ENCODE measurements at places on chromosomes 11 and 22. TPM values are rescaled to one million over a fixed set of nuclear protein-coding genes. Genes with fewer than 3 reads are reported as not detected.

Gene EIF3F
- total RNA-seq = 287 TPM

Gene PHLDA2
- 12.3 TPM for total RNA-seq

Gene FAT3
- not detected for total RNA-seq

Gene OR8G1
- not detected for total RNA-seq

Gene GPHA2
- 0.81 TPM for total RNA-seq

Gene SLC22A12
- not detected for total RNA-seq

Gene LYVE1
- total RNA-seq = not detected

Gene SLC37A2
- 1.0 TPM for total RNA-seq

Gene GLB1L3
- 13.0 TPM for total RNA-seq

Gene CASP5
- not detected for total RNA-seq

Gene ELFN2
- 0.62 TPM for total RNA-seq

DNA sequence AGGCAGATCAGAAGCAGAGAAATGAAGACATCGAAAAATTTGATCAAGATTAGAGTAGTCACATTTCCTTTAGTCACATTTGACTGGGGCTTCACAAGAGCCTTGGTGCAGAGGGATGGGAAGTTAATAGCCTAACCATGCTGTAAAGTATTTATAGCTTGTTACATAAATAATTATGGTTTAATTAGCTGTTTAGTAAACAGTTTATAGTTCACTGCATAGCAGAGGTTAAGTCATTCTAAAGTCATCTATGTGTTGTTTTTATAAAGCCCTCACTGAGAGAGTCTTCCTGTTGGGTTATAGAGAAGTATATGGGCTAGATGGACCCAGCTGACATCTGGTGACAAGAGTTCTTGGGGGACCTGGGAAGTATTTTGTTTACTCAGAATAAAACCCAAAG lies 47.1 kb downstream of the INSC start:
- DNase-seq = no peak

GRCh38 chr22:18933914-18934313 lies 2.2 kb downstream of the PRODH start:
- no peak for DNase-seq

GRCh38 chr11:129785383-129786111 lies 30.1 kb upstream of the TMEM45B start:
- DNase-seq = no peak

- no peak for DNase-seq
Measured at GRCh38 chr11:6417907-6418556, 862 bp downstream of the APBB1 start.

- no peak for DNase-seq
Measured at GRCh38 chr11:94017446-94017845, 3.7 kb upstream of the HEPHL1 start.

GRCh38 chr11:10382518-10382917 lies 72.5 kb upstream of the AMPD3 start:
- DNase-seq = no peak

GRCh38 chr22:24578355-24579257 lies 14.3 kb downstream of the LRRC75B start:
- no peak for DNase-seq

GRCh38 chr22:42807185-42807584 lies 49.9 kb downstream of the ARFGAP3 start:
- DNase-seq = no peak

DNA sequence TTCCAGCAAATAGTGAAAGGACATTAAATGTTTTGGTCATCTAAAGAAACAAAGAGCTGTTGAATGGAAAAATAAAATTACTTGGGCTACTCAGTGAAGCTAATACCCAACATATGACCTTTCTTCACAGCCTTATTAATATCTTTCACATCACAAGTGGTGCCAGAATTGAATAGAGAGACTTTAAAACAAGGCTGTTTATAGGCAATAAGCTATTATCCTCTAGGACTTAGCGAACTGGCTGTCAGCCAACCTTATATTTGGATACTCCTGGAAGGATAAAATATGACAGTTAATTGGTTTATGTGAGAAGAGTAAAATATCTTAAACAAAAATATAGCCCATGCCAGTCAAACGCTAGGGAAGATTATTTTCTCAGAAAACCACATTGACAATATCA lies 225.5 kb upstream of the BLID start:
- no peak for DNase-seq

DNA sequence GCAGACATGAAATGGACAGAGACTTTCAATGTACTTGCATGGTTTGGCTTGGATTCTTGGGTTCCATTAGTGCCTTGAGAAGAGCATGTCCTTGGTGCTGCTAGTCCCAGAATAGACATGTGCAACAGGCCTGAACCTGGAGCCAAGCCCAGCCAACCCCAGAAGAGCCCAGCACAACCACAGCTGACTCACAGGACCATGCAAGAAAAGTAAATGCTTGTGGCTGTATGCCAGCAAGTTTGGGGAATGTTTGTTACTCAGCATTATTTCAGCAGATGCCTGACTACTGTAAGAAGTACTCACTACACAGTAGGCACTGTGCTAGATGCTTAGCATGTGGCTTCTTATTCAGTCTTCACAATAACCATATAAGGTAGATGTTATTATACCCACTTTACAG lies 39.2 kb upstream of the HMGXB4 start:
- DNase-seq = no peak

DNA sequence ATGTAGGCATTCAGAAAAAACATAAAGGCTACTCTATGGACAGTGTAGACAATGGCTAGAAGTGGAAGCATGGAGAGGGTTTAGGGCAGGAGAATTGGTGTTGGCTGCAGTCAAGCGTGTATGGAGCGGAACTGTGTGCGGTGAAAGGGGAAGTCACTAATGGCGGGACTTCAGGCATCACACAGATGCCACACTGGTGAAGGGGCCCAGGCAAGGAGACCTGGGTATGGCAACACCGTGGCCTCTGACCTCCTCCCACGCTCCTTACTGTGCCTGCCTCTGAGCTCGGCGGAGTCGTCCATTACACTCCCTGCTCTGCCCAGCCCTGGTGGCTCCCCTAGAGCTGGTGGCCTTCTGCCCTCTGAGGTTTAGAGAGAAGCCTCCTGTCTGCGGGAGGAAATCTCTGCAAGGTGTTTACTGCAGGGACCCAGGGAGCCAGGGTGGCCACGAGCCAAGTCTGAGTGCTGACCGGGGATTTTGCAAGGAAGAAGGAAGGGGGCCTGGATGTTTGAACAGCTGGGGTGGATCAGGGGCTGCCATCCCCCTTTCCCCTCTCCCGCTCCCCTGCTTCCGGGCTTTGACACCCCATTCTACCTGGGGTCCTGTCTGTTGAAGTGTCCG lies 75.1 kb upstream of the TSPAN18 start:
- no peak for DNase-seq

- DNase-seq = no peak
Measured at GRCh38 chr11:30938171-30938570, 352.0 kb upstream of the MPPED2 start.

GRCh38 chr11:123084454-123084853 lies 22.5 kb upstream of the HSPA8 start:
- DNase-seq = no peak

DNA sequence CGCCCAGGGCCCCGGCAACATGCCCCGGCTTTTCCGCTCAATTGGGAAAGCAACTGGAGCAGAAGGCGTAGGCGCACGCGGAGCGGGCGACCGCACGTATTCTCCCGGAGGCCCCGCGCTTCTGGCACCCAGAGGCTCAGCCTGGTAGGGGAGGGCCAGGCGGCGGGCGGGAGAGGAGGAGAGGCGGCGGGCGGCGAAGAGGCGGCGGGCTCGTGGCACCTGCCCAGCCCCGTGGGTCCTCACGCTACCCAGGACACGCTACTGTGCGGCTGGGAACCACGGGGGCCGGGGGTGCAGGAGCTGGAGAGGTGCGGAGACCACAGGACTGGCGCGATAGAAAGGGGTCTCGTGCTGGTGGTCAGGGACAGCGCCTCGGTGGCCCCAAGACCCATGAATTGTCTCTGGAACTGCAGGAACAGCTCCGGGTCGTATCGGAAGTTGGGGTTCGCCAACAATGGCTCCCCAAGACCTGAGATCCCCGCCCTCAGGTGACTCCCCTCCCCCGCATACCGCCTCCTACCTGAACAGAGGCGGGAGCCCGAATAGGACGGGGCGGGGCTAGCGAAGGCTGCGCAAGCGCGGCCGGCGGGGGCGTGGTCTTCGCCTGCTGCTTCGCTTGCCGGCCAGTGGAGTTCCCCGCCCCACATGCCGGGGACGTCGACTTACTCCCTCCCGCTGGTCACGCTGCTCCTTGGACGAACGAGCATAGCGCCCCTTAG lies at the start of gene SLC37A4:
SLC37A4 (minus strand) TSS at position 549 of the 719 bp plus-strand sequence.
- peak; percentile 99 for DNase-seq

DNA sequence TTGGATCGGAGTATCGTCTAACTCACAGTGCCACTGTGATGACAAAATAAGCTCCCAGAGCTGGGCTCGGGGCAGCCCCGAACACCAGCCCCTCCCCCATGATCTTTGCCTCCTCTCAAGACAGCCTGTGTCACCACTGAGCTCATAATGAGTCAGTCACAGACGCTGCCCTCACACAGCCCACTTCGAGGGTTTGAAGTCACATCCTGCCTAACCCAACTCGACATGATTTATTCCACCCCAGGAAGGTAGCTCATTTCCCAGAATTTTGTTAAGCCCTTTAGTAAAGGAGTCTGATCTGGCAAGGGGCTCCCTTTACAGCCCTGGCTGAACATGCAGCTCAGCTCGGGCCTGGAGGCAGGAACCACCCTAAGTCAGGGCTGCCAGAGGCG lies 22.8 kb downstream of the MYH9 start:
- DNase-seq = peak; percentile 91

DNA sequence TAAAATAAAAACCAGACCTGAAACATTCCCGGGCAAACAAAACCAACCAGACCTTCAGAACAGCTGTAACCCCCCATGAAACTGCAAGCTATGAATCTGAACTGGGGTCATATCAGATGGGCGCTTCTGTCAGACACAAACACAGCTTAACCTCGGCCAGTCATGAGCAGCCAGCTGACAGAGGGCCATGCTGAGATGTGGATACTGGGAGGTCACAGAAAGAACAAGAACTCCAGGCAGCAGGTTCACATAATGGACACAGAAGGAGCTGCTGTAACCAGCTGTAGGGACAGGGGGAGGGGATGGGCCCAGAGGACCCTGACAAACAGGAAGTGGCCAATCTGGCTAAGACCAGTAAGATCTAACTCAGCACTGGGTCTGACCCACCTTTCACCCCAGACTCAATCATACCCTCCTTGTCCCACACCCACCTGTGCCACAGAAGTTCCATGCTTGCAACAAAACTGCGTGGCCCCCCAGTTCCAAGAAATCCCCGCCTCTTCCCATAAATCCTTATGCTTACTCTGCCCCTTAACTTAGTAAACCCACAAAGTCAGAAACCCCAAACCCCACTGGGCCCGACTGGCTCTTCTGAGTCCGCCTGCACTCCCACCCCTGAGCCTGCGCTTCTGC lies 4.0 kb downstream of the APOL4 start:
- peak; percentile 40 for DNase-seq

DNA sequence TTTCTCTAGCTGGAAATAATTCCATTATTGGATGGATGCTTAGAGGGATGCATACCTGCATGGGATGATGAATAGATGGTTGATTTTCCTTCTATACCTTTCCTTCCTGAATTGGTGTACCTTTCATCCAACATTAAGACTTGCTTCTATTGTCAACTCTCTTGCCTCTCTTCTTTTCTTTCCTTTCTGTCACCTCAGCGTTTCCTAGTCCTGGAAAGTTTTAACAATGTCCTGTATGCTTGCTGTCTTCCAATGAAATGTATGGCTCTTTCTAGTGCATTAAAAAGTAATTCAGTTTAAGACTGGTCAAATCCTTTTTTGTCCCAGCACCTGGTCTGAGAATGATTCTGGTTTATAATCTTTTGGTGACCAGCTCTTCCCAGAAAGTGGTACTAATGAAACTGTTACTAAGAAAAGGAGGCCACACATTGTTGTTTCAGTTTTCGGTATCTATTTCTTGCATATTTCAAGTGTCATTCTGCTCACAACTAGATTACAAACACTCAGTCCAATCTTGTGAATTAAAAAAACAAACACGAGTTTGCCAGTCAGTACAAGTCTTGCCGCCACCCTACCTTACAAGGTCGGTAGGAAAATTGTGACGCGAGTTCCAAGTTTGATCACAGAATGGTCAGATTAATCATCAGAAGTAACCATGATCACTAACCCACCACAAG lies 8.0 kb downstream of the POU2AF1 start:
- DNase-seq = peak; percentile 43
